Activated CD8-positive, alpha-beta memory T cell treated with anti-CD3 and anti-CD28 coated beads for 1 hour (primary cell): ENCODE measurements at places on chromosomes 3 and 15.

DNA sequence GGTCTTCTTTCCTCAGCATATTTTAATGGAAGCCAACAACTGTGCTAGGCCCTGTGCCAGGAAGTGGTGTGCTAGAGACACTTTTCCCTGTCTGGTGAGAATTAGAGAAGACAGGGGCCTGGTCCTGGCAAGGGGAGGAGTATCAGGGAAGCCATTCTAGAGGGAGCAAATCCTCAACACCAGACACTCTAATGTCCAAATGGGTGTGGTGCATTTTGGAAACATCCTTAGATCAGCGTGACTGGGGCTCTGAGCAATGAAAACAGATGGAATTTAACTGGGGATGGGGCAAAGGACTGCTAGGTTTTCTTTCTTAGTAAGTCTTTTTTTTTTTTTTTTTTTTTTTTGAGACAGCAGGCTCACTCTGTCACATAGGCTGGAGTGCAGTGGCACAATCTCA lies 7.7 kb upstream of the VPS18 start:
- no peak for DNase-seq

DNA sequence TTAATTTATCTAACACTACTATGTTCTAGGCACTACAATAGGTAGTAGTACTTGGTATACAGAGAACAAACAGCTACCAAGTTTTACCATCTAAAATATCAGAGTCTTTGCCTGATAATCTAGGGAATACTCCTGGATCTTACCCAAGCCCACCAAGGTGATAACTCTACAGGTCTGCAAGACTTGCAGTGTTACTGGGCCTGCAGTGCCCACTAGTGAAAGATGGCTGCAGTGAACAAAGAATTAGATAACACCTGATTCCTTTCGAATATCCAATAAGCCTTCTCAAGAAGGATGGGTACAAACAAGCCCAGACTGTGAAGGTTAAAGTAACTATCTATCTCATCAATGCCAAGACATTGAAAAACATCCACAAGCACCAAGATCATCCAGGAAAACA lies 317.0 kb upstream of the DCBLD2 start:
- DNase-seq, result no peak

GRCh38 chr3:37064747-37065146 lies 71.4 kb downstream of the MLH1 start:
- no peak for DNase-seq

GRCh38 chr15:98658831-98659699 lies 10.7 kb downstream of the IGF1R start:
- no peak for DNase-seq

GRCh38 chr3:105130911-105131310 lies 235.8 kb upstream of the ALCAM start:
- DNase-seq, result no peak

- no peak for DNase-seq
Measured at GRCh38 chr15:69076756-69077155, 62.3 kb downstream of the NOX5 start.

GRCh38 chr15:98614681-98615080 lies 33.7 kb upstream of the IGF1R start:
- DNase-seq, result no peak

DNA sequence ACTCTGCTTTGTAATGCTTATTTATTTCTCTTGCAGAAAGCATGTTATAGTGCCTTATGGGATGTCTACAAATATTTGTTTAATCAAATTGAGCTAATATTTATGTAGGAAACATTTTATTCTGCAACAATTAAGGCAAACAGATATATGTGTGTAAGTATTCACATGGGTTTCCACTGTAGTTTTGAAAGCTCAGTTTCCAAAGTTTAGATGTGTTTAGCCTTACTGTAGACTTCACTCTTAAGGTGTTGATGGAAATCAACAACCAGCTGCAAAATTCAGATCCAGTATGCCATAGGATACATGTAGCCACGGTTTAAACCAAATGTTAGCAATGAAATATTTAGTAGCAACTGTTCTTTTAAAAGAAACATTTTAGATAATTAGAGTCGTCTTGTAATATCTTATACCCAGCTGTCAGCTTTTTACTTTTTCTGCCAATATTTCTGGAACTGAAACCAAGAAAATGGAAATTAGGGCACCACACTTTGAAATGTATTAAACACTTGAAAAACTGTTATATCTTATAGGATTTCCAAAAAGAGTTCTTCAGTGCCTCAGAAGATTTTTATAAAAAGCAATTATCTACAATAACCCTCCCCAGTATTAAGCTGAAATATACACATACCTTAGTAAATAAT lies 18.5 kb downstream of the PIK3CA start:
- DNase-seq, result no peak

DNA sequence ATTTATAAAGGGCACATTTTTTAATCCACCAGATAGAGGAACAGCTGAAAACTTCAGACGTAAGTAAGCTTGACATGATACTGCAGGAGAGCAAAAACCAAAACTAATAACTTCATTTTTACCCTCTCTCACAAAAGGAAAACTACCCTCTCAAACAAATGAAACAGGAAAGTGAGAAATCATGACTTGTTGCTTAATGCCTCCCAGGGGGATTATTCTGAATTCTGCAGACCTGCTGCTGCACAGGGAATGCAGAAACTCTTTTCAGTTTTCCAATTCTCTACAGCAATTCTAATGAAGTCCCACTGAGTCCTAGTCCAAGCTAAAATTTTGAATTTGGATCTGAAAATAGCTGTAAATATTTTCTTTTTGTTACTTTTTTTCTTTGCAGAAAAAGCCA lies 637.1 kb upstream of the CCDC54 start:
- no peak for DNase-seq

DNA sequence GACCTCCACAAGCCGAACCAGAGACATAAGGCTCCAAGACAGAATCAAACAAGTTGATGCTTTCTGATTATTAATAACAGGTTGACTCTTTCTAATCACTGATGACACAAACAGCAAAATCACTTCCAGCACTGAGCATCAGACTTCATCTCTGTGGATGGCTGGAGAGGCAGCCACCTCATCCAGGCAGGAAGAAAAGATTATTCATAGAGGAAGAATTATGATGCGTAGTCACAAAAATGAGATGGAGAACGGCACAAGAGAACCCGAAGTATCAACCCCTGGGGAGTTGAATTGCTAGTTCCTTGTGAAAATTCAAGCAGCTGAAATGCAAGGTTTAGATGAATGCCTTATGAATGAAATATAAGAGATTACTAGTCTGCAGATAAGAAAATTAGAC lies 49.9 kb upstream of the LMCD1 start:
- no peak for DNase-seq

- no peak for DNase-seq
Measured at GRCh38 chr3:123137001-123137400, 64.7 kb upstream of the SEC22A start.

DNA sequence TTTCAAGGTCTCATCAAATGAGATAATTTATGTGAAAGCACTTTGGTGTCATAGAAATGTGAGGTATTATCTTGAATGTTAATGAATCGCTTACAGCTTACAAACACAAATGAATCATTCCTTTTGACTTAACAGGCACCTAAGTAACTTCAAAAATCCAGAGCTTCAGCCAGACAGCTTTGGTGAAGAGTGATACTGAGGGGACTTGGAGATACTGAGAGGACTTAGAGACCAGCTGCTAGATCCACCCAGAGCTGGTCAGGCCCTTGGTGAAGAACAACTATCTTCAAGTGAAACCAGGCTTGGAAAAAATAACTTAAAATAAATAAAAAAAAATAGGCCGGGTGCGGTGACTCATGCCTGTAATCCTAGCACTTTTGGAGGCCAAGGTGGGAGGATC lies 16.2 kb upstream of the ZFYVE19 start:
- DNase-seq, result no peak

DNA sequence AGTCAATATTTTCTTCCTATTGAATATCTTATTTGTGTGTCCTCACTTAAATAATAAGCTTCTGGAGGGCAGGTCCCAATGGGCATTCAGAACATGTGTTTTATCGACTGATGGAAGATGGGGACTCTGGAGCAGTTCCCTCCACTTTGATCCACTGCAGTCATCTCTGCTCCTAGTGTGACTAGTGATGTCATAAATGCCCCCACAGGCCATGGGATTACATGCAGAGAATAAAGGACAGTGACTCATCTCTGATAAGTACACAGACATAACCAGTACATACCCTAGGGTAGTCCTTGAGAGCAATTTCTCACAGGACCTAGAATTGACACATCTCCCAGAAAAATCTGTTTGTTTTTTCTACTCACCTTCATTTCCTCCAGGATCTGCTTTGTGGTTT lies 49.4 kb upstream of the FMN1 start:
- no peak for DNase-seq

DNA sequence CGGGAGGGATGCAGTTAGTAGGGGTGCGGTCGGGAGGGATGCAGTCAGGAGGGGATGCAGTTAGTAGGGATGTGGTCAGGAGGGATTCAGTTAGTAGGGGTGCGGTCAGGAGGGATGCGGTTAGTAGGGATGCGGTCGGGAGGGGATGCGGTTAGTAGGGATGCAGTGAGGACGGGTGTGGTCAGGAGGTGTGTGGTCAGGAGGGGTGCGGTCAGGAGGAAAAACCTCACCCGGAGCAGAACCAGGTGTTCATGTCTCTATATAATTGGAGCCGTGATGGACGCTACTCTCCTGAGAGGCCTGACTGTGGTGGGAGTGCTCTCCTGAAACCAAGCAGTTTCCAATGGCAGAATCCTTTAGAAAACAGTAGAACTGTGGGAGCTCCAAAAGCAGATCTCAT lies 95.8 kb downstream of the BDH1 start:
- no peak for DNase-seq

GRCh38 chr3:53531749-53532148 lies 37.3 kb downstream of the CACNA1D start:
- no peak for DNase-seq

DNA sequence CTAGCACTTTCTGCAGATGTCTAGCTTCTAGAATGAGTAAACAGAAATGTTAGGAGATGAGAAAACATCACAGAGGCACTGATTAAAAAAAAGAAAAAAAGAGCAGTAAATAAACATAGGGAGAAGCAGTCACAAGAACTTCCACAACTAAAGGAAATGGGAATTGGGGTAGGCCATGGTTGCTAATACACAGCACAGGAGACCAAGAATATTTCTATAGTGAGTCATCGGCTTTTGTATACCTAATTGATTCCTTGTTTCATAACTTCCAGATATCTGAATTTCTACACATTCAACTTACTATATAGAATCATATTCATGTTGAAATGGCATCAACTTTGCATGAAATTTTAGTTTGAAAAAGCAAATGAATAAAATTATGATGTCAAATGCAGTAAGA lies 47.3 kb upstream of the TCF12 start:
- DNase-seq, result no peak

DNA sequence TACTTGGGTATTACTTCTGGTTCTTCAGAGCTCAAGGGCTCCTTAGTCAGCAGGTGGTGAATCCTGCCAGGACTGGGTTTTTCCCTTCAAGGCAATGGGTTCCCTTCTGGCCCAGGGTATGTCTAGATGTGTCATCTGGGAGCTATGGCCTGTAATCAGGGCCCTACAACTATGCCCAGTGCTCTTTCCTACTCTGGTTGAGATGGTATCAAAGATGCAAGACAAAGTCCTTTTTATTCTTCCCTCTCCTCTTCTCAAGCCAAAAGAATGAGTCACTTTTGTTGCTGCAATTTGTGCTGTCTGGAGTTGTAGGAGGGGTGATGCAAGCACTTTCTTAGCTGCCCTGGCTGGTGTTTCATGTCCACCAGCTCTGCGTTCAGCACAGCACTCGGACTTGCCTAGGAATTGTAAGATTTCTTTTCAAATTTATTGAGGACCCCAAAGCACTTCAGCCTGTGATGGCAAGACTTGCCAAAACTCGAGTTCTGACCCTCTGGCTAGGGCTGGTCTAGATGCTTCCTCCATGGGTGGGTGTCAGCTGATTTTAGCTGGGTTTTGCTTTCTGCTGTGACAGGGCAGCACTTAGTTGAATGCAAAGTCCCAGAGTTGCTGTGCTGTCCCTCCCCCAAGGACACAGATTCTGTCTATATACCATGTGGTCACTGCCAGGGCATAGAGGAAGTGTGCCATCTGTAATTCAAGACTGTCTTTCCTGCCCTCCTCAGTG lies 129.2 kb upstream of the CBLB start:
- DNase-seq, result no peak

DNA sequence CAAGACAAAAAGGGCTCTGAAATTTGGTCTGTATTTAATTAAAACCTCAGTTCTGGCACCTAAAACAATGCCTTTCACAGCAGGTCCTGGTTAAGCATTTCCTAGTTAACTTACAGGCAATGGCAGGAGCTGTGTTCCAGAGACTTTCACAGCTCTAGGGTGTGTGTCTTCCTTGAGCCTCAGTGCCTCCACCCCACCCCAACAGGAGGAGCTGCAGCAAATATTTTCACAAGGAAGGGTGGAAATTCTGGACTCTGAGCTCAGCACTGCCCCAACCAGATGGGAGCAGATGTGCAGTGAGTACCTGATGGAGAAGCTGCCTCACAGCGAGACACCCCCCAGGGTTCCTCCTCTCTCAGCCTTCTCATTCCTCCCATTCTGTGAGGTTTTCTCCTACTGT lies 106.3 kb upstream of the SPATA12 start:
- no peak for DNase-seq

- DNase-seq, result no peak
Measured at GRCh38 chr15:88014454-88015160, 241.9 kb downstream of the NTRK3 start.

DNA sequence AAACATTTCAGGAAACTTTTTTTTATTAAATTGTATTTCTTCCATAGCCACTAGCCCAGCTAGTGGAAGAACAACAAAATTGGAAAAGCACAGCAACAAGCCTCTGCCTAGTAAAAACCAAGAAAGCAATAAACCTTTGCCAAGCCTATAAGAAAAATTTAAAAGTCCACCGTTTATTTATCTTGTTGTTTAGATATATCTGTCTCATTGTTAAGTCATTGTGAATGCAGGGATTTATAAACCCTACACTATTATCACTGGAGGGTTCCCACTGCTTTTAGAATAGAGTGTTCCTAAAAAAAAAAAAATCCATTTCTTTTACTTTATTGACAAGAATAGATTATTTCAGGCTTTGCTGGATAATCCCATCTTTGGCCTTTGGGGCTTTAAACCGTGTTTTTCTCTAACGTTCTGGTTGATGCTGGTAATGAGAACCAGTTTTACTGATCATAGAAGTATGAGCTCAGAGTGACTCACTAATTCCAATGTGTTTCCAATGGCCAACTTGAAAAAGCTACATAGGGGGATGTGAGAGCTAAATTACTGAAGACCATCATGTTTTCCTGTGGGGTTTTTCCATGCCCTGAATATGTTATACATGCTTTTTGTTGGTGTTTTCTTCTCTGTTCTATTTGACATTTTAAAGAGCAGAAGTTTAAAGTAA lies 634.1 kb downstream of the RBMS3 start:
- no peak for DNase-seq
